ENCODE measurements at places on chromosomes 7 and 10.

DNA sequence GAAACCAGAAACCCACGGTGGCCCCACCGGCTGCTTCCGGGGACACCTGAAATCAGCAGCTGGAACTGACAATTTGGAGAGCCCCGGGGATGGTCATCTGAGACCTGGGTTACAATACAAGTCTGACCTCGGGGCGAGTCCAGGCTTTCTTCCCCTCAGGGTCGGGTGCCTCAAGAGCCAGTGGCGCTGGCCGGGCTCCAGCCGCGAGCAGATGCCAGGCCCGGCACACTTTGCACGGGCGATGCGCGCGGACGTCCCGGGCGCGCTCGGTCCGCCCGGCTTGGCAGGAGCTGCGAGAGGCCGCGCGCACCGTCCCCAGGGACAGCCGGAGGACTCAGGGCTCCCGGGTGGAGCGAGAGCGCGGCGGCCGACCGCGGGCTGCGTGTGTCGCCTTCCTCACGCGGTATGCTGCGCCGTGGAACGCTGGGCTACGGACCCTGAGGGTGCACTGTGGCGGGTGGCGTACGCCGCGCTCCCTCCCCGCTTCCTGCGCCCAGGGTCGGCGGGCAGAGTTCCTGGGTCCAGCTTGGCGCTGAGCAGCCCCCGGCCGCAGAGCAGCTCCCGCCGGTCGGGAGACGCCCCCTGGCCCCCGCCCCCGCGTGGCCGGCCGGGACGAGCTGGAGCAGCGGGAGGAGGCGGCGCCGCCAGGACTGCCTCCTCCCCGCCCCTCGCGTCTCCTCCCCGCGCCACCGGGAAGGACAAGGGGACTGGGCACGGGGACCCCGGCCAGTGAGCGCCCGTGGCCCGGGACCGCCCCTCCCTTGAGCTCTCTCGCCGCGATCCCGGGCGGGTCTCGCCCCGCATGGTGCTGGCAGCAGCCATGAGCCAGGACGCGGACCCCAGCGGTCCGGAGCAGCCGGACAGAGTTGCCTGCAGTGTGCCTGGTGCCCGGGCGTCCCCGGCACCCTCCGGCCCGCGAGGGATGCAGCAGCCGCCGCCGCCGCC lies at the start of gene RBM20:
Gene RBM20, plus strand, starts transcription at position 684 of the 945 bp plus-strand sequence. Its CDS starts 119 bp downstream, at position 803.
- peak; percentile 9 for DNase-seq

DNA sequence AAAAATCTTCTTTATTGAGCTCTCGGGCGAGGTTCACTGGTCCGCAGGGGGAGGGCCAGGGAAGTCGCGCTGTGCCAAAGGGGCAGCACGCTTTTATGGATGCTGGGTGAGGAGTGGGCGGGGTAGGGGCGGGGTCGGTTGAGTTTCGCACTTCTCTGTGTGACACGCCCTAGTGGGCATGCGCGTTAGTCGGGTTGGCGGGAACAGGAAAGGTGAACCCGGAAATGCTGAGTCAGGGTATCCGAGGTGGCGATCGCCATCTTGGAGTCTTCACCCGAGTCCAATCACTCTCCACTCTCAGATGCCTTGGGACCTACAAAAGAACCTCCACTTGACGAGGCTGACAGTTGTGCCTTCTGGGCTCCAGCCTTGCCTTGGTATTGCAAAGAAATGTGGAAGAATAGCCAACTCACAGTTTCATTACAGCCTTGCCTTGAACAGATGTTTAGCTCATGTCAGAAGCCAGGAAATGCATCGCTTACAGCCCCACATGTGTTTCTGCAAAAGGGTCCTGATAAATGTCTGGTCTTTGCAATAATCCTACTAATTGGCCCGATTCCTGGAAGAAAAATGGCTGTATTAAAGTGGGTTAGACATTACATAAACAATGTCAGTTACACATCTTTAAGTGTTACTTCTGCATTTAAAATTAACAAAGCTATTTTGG lies 64.1 kb downstream of the AHR start:
- no peak for DNase-seq

DNA sequence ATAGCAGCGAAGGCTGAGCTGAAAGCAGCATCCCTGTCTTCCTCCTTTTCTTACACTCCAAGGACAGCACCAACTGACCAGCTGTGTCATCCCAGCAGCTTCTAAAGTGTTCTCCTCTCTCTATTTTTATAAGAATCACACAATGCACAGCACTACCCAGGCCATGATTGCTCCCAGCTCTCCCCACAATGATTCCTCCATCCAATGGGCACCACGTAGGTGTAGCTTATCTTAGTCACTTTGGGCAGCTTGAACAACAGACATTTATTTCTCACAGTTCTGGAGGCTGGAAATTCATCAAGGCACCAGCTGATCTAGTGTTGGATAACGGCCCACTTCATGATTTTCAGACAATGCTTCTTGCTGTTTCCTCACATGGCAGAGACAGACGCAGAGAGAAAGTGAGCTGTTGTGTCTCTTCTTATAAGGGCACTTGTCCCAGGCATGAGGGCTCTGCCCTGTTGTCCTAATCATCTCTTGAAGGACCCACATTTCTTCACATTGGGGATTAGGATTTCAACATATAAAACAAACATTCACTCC lies 92.0 kb upstream of the CDC14C start:
- DNase-seq, result no peak

- DNase-seq, result peak; percentile 72
Observed at GRCh38 chr10:71694567-71694968, 25.0 kb downstream of the C10orf105 start.

GRCh38 chr10:111986079-111986478 lies 197.5 kb downstream of the GPAM start:
- DNase-seq, result no peak

GRCh38 chr7:20157456-20157855 lies 59.7 kb downstream of the MACC1 start:
- no peak for DNase-seq

DNA sequence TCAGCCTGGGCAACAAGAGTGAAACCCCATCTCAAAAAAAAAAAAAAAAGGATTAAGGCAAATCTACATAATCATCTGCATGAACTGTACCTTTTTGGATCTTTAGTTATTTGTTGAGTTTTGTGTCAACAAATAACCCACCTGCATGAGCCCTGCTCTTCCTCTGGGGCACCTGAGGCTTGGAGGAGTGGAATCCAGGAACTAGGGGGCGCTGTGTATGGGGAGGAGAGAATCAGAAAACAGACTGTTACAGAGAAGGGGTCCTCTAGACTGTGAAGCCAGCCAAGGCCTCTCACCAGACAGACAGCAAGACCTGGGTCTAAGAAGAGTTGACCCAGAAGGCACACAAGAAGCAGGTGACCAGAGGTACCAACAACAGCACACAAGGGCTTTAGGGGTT lies 682.8 kb upstream of the NRP1 start:
- no peak for DNase-seq

GRCh38 chr10:89025453-89025852 lies 34.9 kb downstream of the FAS start:
- DNase-seq, result no peak

DNA sequence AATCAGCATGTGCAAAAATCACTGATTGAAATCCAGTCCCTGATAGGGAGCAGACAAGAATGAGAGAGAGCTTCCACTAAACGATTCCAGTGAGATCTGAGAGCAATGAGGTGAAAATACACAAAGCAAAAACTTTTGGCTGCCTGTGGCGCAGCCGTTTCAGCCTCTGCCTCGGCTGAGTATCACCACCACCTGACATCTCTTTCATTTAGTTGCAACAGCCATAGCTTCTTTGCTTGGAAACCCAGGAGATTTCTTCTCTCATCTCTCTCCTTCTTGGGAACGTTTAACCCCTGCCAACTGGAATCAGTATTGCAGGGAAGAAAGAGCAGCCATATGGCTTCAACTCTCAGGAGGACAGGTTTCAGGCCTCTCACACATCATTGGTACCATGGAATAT lies 237.3 kb upstream of the AGK start:
- DNase-seq, result no peak

Measured in transverse colon (tissue), 4 donors.